ENCODE measurements at places on chromosomes 13 and 19. TPM values are rescaled to one million over a fixed set of nuclear protein-coding genes. Genes with fewer than 3 reads are reported as not detected.

The TYROBP gene
- not detected for total RNA-seq

The KRTDAP gene
- not detected for total RNA-seq

The MUC16 gene
- total RNA-seq, result not detected

The ZNF836 gene
- 6.8 TPM for total RNA-seq

The PABPC3 gene
- 0.08 TPM for total RNA-seq

The FUZ gene
- 19.3 TPM for total RNA-seq

The EXOC3L2 gene
- under 0.01 TPM for total RNA-seq

The RPS28 gene
- total RNA-seq, result 1,293 TPM

The SOX1 gene
- total RNA-seq, result not detected

The U2AF1L4 gene
- 4.9 TPM for total RNA-seq

The ALG5 gene
- 30.5 TPM for total RNA-seq

Measured in smooth muscle cell of the coronary artery (primary cell).